Cerebellar cortex (tissue), 1 donor: ENCODE measurements at places on chromosomes 2 and 18.
A peak's percentile ranks its signal among the peaks of the same experiment; 100 is the strongest.

DNA sequence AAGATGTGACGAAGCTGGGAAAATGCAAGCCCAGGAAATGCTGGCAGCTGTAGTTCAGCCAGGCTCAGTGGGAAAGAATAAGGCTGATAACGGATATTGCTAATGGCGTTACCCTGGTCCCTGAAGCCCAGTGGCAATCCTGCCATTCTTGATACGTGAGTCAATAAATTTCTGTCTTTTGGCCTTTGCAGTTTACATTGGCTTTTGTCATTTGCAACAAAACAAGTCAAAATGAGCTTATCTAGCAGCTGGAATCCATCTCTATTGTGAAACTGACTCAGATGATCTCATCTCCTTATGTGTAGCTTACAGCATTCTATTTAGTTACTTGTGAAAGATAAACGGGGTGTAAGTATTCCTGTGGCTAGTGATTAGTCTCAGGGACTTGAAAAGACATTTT is 43.8 kb downstream of the ARL6IP6 start:
- no peak for DNase-seq

- DNase-seq, result no peak
Measured at GRCh38 chr2:26583381-26583911, 57.7 kb downstream of the CIB4 start.

DNA sequence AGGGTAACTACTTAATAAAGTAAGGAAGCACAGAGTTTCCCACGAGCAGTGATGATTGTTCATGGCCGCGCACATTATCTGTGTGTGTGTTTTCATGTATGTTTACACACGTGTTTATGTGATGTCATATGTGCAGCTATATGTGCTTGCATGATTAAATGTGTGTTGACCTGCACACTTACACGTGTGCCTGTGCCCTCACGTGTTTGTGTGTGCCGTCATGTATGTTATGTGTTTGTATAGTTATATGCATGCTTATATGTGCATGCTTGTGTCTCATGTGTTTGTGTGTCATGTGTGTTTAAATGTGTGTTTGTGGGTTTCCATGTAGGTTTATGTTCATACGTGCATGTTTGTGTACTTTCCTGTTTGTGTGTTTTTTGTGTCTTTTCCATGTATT is 782.3 kb downstream of the GALR1 start:
- DNase-seq, result no peak

DNA sequence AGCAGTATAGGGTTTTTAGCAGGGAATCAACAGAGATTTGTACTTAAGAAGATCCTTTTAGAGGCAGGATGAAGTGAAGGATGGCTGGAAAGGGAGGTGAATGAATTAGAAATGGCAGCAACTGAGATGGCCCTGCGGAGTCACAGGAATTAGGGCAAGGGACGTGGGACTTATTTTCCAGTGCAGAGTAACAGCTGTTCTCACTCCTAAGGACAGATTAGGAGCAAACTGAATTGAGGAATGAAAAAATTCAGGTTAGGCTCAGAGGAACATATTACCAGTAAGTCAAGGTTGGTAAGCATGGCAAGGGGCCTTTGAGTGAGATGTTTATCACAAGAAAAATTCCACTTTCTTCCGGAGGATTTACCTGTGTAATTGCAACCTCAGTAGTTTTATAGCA is 34.4 kb downstream of the COL4A3 start:
- DNase-seq, result no peak

DNA sequence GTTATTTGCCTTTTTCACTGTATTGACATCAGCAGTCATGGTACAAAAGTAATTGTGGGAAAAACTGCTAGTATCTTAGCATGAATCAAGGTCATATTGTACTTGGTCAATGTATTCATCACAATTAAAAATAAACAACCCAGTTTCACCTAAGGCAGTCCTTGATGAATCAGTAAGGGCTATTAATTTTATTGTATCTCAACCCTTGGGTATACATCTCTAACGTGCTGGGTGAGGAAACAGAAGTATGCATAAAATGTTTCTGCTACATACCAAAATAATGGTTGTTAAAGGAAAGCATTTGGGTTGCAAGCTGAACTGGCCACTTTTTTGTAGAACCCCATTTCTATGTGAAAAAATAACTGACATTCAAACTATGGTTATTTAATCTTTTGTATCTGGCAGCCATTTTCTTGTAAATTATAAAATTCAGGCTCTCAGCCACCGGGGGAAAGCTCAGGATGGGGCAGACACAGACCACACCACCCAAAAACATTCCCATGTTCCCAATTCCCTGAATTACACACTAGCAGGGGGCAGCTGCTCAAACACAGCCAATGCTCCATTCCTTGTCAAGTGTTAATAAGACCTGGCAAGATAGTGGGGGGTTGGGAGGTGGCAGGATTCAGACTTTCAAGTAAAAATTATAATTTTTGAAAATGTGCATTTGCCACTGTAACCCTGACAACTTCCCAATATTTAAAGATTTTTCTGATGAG is 49.3 kb downstream of the OLA1 start:
- no peak for DNase-seq

- DNase-seq, result no peak
Measured at GRCh38 chr2:102144128-102144527, 1.6 kb downstream of the IL1R1 start.

DNA sequence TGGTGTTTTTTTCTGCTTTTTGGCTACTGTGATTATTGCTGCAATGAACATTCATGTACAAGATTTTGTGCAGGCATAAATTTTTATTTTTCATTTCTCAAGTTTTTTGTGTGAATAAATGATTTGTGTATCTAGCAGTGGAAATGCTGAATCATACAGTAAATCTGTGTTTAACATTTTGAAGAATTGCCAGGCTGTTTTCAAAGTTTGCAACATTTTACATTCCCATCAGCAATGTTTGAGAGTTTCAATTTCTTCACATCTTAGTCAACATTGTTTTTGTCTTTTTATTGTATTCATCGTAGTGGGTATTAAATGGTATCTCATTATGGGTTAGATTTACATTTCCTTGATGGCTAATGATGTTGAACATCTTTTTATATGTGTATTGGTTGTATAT is 98.8 kb upstream of the RBMS1 start:
- no peak for DNase-seq

DNA sequence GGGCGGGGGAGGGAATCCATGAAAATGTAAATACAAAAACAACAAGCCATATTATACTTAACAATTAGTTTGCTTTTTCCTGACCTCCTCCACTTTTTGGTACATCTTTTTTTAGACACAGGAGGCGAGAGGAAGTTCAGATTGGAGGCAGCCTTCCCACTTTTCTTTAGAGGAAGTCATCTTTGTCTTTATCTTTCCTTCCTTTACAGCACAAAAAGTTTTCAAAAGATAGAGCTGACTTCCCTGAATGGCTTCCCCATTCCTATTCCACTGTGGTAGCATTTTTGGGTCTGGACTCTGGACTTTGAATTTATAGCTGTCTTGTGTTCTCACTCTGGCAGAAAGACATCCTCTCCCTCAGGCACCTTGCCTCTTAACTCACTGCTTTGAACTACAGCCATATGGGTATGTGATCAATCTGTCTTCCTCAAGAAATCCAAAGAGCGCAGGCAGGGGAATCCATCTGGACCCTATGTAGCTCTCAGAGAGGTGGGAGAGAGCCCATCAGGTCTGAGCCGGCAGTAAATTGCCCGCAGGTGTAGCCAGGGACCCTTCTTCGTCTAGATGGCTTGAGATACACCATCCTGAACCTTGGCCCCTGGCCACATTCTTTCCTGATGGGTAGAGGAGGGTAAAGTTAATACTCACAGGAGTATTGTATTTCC is 101.9 kb downstream of the AQP4 start:
- DNase-seq, result no peak

GRCh38 chr18:34033968-34034367 is 190.7 kb downstream of the NOL4 start:
- DNase-seq, result no peak

DNA sequence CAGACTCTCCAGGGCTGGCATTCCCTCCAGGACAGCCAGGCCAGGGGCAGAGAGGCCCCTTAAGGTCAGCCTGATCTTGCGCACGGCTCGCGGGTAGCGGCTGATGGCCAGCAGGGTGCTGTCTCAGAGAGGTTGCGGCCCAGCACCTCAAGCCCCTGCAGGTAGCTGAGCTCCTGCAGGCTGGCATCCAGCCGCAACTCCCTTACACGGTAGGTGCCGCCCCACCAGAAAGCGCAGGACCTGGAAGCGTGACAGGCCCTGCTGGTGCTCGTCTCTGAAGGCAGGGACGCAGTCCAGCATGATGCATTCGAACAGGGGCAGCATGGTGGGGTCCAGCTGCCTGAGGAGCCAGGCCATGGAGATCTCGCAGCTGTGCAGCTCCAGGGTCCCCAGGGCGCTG is 38.9 kb downstream of the C1D start:
- DNase-seq, result no peak

- DNase-seq, result no peak
Measured at GRCh38 chr2:209942936-209943605, 59.4 kb upstream of the RPE start.

- DNase-seq, result peak; percentile 95
Measured at GRCh38 chr2:130181325-130181879, at the start of gene SMPD4. TSS of gene SMPD4 (minus strand) at chr2:130181602. CDS start at chr2:130176592, 5,010 bp downstream.

DNA sequence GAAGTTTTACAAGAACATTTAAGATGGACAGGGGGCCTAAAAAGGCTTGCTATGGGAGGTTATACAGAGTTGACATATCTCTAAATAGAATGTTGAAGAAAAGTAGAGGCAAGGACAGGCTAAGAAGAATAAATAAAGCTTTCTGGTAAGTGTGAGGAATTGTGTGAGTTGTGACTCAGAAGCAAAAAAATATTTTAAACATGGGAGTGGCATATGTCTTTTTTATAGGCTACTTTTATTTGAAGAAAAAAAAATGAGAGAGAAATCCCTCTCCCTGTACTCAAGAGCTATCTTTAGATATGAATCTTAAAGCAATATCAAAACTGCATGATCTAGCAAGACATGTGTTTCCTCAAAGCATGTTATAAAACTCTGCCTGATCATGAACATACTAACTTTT is 41.1 kb downstream of the RAB3GAP1 start:
- no peak for DNase-seq

DNA sequence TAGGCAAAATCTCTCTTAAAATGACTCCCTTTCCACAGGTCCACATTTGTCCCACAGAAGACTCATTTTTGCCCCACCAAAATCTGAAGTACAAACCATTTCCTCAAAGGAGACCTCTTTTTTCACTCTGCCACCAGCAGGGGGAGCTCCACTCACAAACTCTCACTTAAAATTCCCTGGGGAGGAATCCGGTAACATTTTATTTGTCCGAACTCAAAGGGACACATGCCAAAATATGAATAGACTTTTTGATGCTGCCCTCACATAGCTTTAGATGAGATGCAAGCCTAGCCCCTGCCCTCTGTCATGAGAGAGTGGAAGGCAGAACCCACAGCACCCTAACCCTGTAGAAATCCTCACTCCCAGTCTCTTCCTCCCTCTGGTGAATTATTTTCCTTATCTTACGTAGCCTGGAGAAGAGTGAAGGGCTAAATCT is 57.1 kb downstream of the RMDN2 start:
- DNase-seq, result peak; percentile 50

DNA sequence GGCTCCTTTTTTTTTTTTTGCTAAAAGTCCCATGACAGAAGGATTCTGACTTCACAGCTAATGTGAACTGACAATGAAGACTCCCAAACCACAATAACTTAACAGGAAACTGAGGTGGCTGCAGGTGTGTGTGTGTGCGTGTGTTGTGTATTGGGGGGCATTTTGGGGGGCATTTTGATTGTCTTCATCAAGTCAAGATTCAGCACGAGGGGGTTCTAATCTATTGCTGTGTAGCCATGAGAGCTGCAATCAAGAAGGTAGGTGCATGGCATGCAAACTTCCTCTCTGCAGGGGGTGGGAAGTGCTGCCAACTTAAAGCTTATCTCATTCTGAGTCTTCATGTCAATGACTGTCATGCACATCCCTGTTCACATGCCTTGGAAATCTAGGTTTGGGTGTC is 25.2 kb downstream of the SPRED2 start:
- no peak for DNase-seq

DNA sequence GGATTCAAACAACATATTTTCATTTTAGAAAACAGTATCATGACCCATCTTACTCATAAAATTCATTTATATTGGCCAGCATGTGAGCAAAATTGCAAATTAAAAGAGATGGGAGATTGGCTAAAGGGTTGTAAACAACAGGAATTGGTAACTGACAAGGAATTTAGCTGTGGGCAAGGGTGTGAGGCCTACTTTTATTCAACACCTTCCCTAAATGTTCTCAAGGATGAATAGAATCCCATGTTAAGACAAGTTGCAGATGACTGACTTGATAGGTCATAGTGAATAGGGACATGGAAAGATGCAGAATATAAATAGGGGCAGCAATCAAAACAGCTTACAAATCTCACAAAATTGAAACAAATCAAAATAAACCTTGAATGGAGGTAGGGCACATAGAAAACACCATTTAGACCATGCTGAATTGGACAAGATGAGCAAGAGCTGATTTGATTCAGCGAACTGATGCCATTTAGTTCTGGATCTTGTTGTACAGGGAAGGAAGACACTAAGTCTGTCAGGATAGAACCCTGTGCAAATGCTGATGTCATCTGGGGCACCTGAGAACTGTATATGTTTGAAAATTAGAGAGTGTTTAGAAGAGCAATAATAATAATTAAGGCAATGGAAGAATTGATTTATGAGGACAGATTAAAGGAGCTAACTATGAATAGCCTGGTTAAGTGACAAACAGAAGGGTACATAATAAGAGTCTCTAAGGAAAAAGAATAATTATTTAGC is 509.7 kb downstream of the ZEB2 start:
- DNase-seq, result no peak

DNA sequence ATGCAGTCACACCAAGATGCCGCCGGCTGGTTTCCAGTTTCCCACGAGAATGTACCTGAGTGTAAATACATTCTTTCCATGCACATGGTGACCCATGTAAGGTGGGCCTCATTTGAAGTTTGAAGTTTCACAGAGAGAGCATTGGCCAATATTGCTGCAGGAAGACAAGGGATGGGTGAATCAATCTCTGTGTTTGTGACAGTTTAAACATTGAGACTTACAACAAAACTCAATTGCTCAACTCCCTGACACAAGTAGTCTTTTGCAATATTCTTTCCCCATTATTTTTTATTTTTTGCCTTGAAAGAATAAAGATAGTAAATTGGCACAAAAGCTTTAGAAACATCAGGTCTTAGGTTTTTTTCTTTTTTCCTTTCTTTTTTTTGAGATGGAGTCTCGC is 5.1 kb downstream of the SERPINB2 start:
- no peak for DNase-seq

GRCh38 chr2:125264453-125264852 is 1239.4 kb downstream of the CNTNAP5 start:
- no peak for DNase-seq

- DNase-seq, result no peak
Measured at GRCh38 chr2:201205515-201205849, 22.5 kb downstream of the CASP10 start.

- no peak for DNase-seq
Measured at GRCh38 chr2:224532441-224532840, 52.7 kb downstream of the CUL3 start.

- no peak for DNase-seq
Measured at GRCh38 chr18:13465124-13465446, 246.5 kb downstream of the LDLRAD4 start.

DNA sequence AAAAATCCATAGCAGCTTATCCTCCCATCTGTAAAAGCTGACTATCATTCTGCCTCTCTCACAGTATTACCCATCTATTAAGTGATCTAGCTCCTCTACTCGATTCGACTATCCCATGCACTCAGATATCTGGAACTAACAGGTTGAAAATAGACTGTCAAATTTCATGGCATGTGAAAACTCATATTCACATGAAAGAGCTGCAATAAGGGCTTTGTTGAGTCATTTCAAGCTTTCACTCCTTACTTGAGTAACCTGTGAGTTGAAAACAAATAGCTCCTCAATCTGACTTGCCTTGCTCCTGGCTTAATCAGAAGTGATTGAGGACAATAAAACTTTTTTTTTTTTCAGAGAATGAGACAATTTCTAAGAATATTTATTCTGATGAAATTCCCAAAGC is 192.4 kb upstream of the ERBB4 start:
- no peak for DNase-seq
